ENCODE measurements at places on chromosomes 13 and 19. TPM values are rescaled to one million over a fixed set of nuclear protein-coding genes. Genes with fewer than 3 reads are reported as not detected.

Gene SYT5
- polyA plus RNA-seq, result not detected

Gene WDR87
- polyA plus RNA-seq, result under 0.01 TPM

DNA sequence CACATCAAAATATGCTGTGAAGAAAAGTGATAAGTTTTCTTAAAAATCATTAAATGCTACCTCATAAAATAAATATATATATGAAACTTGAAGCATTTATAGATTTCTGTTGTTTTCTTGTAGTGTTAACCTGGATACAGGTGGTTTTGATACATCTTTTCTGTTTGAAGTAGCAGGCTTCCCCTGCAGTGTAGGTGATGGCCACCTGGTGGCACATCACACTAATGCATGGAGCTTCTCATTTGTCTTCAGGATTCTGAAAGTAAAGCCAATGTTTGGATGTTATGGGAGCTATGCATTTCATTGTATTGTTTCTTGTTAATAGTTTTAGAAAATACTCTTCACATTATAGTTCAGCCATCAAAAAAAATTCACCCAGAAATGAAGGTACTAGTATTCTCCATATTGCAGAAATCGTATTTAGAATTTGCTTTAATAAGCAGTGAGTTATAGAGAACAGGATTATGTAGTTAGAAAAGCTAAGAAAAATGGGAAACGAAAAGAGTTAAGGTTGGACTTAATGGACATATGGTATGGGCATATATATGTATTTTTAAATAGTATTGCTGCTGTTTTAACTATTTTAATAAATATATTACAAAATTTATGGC is 18.7 kb downstream of the GPR180 start:
- peak; percentile 52 for DNase-seq

DNA sequence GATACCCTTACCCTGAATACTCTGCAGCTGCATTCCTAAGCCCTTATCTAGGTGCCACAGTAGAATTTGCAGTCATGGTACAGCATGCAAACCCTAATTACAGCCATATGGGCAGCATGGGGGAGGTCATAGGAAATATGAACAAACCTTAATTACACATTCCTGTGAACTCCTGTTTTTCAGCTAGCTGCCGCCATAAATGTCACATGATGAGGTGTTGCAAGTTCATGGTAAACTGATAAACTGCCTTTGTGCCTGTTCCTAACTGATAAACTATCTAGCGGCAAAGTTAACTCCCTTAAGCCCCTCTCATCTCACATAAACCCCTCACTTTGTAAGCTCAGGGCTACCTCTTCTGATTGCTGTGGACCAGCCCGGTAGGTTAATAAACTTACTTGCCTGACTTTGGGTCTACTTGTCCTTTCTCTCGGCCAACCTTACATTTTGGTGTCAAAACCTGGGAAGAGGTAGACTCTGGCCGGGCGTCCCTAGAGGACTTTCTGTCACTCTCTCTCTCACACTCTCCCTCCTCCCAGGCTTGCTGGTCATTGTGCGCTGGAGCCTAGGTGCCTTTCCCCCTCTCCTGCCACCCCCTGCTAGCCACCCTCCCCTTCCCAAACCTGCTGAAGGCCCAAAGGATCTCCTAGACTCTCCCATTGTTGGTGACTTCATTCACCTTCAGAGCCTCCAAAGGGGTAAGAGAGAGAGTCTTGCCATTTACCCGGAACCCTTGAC is 43.3 kb downstream of the ZNF93 start:
- no peak for DNase-seq

- no peak for DNase-seq
Observed at GRCh38 chr13:49791711-49792549, 552 bp downstream of the KPNA3 start.

GRCh38 chr19:38162094-38162493 is 61.9 kb downstream of the DPF1 start:
- no peak for DNase-seq

- peak; percentile 77 for DNase-seq
Observed at GRCh38 chr19:10501971-10502523, 1.1 kb downstream of the KEAP1 start.

GRCh38 chr13:95185851-95186250 is 115.4 kb downstream of the ABCC4 start:
- no peak for DNase-seq
